ENCODE measurements at places on chromosomes 1 and 21.

GRCh38 chr21:29406385-29406784, 107.7 kb downstream of the BACH1 start:
- DNase-seq, result no peak

- DNase-seq, result no peak
Observed at GRCh38 chr1:184019069-184019468, 18.5 kb downstream of the COLGALT2 start.

DNA sequence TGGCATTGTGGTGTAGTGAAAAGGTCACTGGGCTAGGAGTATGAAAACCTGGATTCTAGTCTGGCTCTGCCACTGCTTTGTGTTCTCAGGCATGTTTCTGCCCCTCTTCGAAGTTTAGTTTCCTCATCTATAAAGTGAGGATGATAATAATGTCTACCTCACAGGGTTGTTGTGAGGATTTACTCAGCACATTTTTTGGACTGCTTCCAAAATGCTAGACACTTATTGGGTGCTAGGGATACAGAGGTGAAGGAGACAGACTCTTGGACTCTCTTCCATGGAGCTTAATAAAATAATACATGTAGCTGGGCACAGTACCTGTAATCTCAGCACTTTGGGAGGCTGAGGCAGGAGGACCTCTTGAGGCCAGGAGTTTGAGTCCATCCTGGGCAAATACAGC, 3.6 kb downstream of the KIF2C start:
- DNase-seq, result no peak

GRCh38 chr1:39727932-39728317, 10.8 kb upstream of the PPIE start:
- DNase-seq, result no peak

DNA sequence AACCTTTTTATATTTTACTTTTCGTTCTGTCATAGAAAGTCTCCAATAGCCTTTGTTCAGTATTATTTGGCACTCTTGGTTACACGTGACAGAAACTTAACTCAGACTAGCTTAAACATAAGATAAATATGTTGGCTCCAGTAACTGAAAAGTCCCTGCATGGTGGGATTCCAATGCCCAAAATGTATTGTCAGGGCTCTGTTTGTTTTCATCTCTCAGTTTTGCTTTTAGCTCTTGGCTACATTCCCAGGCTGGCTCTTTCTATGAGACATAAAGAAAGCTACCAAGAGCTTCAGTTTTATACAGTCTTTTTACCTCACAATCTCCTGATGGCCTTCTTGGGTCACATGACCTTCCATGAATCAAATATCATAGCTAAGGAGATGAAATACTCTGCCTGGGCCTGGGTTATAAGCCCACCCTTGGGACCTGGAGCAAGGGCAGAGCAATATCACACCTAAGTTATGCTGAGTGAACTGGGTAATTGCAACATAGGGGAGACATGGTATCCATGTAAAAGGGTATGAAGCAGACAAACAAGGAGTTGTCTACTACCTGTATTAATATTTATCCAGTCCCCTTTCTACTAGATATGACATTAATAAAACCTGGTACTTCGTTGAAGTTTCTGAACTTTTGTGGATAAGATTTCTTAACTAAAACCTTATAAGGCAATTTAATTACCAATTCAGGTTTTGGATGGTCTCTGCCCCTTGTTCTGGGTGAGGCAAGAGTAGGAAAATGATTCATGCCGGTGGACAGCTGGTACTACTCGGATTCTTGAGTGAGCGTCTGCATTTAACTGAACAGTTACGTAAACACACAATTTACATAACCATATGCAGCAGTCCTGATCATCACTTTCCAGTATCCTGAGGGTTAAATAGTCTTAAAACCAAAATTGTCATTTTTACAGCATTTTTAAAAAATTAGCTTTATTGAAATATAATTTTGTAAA, 442.3 kb downstream of the GPATCH2 start:
- no peak for DNase-seq

DNA sequence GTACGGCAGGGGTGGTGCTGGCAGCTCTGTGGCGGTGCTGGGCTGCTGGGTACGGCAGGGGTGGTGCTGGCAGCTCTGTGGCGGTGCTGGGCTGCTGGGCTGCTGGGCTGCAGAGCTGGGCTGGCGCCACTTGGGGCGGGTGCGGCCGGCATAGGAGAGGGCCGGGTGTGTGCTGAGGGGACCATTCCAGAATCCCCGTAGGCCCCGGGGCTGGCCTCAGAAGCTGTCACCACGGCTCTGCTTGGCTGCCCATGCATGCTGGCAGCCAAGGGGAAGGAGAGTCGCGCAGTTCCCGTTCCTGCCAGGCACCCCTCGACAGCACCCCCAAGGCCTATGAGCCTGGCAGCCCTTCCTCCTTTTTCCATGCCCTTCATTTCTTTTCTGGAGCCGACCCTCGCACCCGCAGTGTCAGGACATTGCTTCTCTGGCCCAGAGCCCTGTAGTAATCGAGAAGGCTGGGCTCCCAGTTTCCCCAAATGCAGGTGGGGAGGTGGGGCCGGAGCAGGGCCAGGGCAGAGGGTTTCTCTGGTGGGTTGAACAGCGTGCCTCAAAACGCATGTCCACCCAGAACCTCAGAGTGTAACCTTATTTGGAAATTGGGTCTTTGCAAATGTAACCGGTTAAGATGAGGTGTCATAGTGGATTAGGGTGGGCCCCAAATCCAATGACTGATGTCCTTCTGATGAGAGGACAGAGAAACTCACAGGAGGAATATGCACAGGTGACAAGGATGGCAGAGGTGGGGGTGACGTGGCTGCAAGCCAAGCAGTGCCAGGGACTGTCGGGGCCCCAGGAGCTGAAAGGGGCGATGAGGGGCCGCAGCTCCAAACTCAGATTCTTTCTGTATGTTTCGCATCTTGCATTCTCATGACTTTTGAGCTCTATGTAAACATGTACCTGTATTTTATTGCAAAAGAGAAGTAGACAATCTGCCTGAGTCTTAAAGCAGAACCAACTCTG, 71.0 kb upstream of the ACTRT2 start:
- no peak for DNase-seq

GRCh38 chr21:43731891-43732711, 13.2 kb downstream of the PDXK start:
- no peak for DNase-seq

- DNase-seq, result no peak
Observed at GRCh38 chr1:18299441-18300338, 181.0 kb upstream of the KLHDC7A start.

GRCh38 chr1:110460253-110461220, 9.6 kb downstream of the PROK1 start:
- peak; percentile 80 for DNase-seq

GRCh38 chr1:171295821-171296220, 18.2 kb upstream of the FMO4 start:
- no peak for DNase-seq

DNA sequence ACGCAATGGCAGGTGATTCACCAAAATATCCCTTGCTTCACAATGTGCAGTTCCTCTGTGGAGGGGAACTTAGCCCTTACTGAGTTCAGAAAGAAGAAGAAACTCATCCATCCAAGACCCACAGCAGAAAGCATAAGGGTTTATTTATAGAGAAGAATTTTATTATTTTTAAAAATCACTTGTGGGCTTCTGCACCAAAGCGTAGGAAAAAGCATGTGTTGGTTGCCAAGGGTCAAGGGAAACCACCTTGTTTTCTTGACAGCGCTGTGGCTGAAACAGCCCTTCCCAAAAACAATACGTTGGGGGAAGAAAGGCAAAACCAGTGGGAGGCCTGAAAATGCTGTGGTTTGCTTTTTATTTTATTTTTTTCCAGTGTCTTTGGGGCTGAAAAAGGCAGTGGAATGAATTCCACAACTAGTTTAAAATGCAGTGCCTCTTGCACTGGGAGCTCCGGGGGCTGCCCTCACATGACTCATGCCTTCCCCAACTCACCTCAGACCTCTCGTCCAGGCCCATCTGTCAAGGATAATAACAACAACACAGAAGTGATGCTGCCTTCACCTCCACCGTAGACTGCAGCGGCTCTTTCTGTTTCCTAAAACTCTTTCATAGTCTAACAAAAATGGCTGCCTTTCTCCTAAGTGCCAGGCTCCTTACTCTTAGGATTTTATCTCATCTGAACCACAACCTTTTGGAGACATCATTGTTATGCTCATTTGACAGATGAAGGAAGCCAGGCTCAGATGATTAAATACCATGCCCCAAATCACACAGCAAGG, 224.2 kb upstream of the JUN start:
- DNase-seq, result no peak

DNA sequence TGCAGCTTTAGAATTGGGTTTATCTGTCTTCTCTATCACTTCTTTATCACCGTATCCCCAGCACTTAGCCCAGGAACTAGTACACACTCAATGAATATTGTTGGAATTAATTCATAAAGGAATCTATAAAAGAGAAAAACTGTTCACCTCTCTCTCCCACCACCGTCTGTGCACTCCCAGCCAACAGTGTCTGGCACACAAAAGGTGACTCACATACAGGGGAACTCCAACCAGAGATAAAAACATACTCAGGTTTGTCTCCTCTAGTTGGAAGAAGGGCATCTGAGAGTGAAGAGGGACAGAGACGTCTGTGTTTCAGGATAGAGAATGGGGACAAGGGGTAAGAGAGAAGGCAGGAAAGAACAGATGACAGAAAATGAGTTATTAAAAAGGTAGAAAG, 10.0 kb downstream of the ITLN1 start:
- no peak for DNase-seq

DNA sequence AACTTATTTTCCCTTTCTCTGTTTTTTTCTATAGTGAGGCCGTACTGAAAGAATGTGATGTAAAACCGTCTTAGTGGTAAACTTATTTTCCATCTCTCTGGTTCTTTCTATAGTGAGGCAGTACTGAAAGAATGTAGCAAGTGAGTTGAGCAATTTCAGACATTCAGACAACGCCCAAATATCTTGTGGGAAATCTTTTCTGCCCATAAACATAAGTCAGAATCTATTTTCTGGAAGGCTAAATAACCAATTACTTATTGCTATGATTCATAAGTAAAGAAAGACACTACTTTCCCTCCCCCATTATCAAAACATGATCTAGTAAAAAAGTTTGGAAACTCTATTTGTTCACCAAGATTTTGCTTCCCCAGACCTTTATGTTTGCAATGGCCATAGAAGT, 18.8 kb upstream of the SCCPDH start:
- DNase-seq, result no peak

- no peak for DNase-seq
Observed at GRCh38 chr1:231896806-231897205, 270.2 kb downstream of the DISC1 start.

GRCh38 chr21:42130441-42130840, 59.3 kb downstream of the UMODL1 start:
- DNase-seq, result no peak

DNA sequence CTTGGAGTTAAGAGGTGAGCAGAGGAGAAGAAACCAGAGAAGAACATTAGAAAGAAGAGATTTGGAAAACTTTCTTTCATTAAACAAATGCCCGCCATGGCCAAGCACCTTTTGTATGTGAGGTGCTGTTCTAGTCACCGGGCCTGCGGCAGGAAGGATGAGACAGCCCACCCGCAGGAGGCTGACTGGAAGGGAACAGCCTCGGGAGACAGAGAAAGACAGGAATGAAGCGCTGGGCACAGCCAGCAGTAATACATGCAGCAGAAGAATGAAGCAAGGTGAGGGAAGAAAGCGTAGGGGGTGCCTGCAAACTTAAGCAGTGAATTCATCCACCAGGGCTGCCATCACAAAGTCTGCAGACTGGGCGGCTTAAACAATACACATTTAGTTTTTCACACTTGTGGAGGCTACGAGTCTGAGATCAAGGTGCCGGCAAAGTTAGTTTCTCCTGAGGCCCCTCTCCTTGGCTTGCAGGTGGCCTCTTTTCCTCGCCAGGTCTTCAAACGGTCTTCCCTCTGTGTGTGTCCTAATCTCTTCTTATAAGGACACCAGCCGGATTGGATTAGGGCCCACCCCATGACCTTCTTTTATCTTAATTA, 188.1 kb downstream of the PSMG1 start:
- DNase-seq, result no peak

DNA sequence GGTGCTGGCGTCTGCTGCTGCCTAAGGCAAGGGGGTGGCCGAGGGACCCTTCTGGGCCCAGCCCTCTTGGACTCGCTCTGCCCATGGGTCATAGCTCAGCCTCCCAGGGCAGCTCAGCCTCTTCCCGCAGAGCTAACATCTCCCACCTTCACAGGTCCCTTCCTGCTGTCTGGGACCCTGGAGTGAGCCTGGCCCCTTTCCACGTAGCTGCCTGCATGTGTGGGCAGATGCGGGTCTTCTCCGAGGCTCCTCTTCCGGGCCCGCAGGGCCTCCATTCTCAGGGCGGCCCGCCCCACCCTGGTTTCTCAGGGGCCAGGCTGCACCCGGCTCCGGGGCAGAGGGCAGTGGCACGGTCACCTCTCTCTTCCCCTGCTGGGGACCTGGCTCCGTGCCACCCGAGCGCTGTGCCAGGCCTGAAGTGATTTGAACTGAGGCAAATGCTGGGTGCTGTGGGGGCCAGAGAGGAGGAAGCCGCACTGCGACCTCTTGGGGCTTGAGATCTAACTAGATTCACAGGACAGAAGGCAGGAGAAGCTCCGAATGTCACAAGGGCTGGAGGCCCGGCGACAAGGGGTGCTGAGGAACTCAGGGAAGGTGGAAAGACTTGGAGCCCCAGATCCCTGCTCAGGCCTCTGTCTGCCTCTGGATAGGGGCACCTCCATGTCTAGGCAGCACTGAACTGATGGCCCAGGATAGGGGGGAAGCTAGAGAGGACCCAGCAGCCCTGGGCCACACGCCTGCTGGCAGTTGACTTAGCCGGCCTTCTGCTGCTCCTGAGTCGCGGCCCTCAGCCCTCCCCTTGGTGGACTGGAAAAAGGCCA, 40.7 kb downstream of the COQ8A start:
- no peak for DNase-seq

DNA sequence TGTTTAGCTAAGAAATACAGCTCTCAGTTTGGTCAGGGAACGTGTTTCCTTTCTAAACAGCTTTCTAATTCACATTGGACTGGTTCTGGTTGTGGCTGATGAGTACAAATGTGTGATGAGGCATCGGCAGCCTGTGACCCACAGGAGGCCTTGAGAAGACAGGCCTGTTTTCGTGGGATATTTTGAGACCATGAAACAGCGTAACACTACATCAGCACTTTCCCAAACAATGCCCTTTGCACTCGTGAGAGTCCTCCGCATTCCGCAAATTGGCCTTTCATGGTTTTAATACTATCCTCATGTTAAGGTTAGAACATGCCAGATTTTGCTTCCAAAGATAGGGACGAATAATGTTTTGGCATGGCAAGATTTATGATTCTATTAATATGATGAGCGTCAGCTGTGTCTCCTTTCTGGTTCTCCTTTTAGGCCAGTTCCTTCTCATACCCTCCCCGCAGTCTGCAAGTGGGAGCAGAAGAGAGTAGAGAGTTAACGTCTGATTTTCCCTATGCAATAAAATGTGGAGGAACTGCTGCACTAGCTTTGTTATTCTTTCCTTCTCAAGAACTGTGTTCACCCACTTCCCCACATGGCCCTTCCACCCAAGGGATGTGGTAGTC, 84.3 kb upstream of the L1TD1 start:
- no peak for DNase-seq

GRCh38 chr1:203628201-203629015, 1.8 kb downstream of the ATP2B4 start:
- DNase-seq, result peak; percentile 59

- DNase-seq, result no peak
Observed at GRCh38 chr1:162365284-162366020, 11.2 kb downstream of the SPATA46 start.

Data from PC-9 (cell line).